ENCODE measurements at places on chromosomes 12 and 14. TPM values are rescaled to one million over a fixed set of nuclear protein-coding genes. Genes with fewer than 3 reads are reported as not detected.

Gene AMN1
- 16.6 TPM for total RNA-seq

Gene KLC1
- total RNA-seq: 299 TPM

Gene NRXN3
- total RNA-seq: 0.22 TPM

Gene CD163L1
- total RNA-seq: 7.8 TPM

Gene RPGRIP1
- total RNA-seq: not detected

Gene POTEG
- total RNA-seq: not detected

Gene LTBP2
- total RNA-seq: 256 TPM

Gene ACSS3
- total RNA-seq: 0.43 TPM

Gene GPR135
- 7.6 TPM for total RNA-seq

Gene KRT74
- not detected for total RNA-seq

Gene SRRM4
- not detected for total RNA-seq

Gene CMAS
- total RNA-seq: 42.3 TPM

Gene SCN8A
- total RNA-seq: 21.8 TPM

Gene LYZ
- total RNA-seq: not detected

Gene SIX4
- total RNA-seq: 4.3 TPM

Gene MYF6
- total RNA-seq: not detected

Gene SERPINA9
- not detected for total RNA-seq

Gene ANAPC7
- 72.1 TPM for total RNA-seq

Gene WSCD2
- not detected for total RNA-seq

Gene TSPAN11
- 3.2 TPM for total RNA-seq

Gene PRPH
- 0.14 TPM for total RNA-seq

Gene HOXC13
- not detected for total RNA-seq

Gene SYCP3
- total RNA-seq: 0.07 TPM

Gene C12orf56
- total RNA-seq: under 0.01 TPM

Gene KRT2
- total RNA-seq: not detected

Gene RNASE7
- not detected for total RNA-seq

Gene TAS2R20
- 8.6 TPM for total RNA-seq

Gene CIROP
- not detected for total RNA-seq

Gene KLHL42
- total RNA-seq: 32.4 TPM

Gene RERG
- not detected for total RNA-seq

Gene MANSC1
- total RNA-seq: 43.6 TPM

Gene MUCL1
- total RNA-seq: not detected

Gene CLEC14A
- total RNA-seq: 259 TPM

Gene FOXG1
- total RNA-seq: 0.07 TPM

Gene ESRRB
- total RNA-seq: under 0.01 TPM

Gene CD27
- not detected for total RNA-seq

Gene A2ML1
- not detected for total RNA-seq

Gene KLHL33
- total RNA-seq: not detected
